ENCODE measurements at places on chromosomes 16 and 17.

DNA sequence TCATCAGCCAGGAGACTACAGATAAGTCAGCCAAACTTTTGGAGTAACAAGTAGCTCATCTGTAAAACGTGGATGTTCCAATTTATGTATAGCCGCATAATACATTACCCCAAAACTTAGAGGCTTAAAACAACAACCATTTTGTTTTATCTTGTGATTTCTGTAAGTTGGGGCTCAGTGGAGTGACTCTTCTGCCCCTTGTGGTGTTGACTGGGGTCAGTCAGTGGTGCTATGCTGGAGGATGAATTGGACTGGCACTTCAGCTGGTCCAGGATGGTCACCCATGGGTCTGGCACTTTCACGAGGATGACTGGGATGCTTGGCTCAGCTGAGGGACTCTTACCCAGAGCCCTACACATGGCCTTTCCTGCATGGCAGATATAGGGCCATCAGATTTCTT, 172.5 kb downstream of the WWOX start:
- DNase-seq, result no peak

GRCh38 chr16:85129876-85130704, 17.8 kb upstream of the CIBAR2 start:
- no peak for DNase-seq

DNA sequence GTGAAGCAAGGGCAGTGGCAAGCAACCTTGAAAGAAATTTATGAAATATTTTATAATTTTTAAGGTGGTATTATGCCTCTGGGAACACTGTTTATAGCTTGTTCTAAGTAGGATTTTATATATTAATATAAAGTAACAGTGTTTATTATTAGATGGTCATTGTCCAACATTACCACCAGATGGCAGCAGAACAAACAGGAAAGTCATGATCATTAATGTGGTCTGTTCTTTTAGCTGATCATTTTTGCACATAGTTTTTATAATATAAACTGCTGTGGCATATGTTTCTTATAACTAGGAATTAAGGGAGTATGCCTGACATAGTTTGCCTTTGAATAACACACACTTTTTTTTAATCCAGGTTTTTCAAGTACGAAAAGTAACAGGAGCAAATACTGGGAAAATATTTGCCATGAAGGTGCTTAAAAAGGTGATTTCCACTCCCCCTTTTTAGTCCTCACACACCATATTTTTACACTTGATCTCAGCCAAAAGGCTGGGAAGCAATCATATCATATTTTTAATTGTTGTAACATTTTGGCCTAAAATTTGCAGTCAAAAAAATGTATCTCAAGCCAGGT, 21.4 kb downstream of the RPS6KB1 start:
- no peak for DNase-seq

DNA sequence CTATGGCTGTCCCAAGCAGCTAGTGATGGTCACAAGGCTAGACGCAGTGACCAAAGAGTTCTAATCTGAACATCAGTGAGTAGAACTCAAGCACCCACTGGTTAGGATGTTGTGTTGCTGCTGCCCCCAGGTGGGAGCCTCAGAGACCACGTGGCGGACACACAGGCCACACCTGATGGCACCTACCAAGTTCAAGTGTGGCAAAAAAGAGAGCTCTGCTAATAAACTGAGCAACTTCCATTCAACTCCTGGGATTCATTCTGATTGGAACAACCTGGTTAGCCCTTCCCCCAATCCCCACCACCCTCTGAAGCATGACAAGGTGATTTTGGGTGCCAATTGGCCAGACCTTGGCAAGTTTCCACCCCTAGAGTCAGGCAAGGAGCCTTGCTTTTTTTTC, 3.5 kb upstream of the LCMT1 start:
- DNase-seq, result peak; percentile 38

GRCh38 chr17:50214976-50215760, 13.7 kb upstream of the COL1A1 start:
- DNase-seq, result no peak

GRCh38 chr17:57781386-57782061, 36.4 kb upstream of the CCDC182 start:
- no peak for DNase-seq

DNA sequence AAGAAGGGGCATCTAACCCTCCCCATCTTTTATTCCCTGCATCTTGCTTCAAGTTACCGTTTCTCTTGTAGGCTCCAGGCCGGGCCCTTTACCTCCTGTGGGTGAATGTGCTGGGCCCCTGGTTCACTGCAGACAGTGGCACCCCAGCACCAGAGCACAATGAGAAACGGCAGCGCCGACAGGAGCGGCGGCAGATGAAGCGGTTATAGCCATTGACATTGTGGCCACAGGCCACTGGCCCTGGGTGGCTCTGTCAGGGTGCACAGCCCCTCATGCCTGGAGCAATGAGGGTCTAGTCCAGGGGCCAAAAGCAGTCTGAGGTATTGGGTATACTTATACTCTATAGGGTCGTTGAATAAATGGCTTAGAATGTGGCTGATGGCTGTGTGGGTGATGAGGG, 2.0 kb downstream of the TMEM208 start:
- DNase-seq, result no peak

DNA sequence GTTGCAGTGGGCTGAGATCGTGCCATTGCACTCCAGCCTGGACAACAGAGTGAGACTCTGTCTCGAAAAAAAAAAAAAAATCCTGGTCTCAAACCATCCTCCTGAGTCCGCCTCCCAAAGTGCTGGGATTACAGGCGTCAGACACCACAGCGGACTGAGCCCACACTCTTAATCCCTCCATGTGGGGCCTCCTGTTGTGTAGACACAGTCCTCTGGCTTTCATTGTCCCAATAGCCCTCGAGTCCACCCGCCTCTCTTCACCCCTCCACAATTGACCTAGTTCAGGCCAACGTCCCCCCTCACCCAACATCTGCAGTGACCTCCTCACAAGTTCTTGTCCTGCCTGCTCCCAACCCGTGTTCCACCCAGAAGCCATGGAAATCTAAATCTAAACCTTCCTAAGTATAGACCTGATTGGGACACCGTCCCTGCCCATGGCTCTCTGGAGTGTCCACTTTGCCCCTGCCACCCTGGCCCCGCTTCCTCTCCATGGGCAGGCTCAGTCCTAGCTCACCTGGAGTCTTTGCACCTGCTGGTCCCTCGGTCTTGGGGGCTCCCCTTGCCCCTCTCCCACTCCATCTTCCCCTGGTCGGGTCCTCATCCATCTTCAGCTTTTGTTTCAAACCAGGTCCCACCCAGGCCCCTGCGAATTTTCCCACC, 46.7 kb downstream of the HAPSTR1 start:
- DNase-seq, result no peak

- no peak for DNase-seq
Measured at GRCh38 chr17:725746-726145, 6.7 kb upstream of the TLCD3A start.

GRCh38 chr16:29912087-29912486, 11.8 kb downstream of the ASPHD1 start:
- no peak for DNase-seq

DNA sequence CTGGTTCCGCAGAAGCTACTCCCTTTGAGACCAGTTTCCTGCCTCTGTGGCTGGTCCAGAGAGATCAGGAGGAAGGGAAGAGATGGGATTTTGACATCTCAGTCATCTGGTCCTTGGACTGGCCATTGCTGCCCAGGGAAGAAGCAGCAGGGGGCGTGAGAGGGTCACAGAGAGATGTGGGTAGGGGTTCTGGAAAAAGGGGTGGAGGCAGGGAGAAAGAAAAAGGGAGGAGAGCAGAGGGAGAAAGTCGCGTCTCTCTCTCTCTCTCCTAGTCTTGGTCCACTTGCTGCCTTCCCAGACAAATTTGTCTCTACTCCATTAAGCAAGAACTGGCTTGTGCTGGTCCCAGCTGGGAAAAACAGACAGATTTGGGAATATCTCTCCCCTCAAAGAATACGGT, 4.4 kb downstream of the SHBG start:
- DNase-seq, result no peak

GRCh38 chr17:4986403-4986802, 1.1 kb downstream of the CAMTA2 start:
- DNase-seq, result no peak

GRCh38 chr17:68353111-68353521, 61.8 kb downstream of the ARSG start:
- DNase-seq, result no peak

GRCh38 chr16:49914657-49915056, 58.7 kb upstream of the ZNF423 start:
- DNase-seq, result no peak

GRCh38 chr16:20920091-20920490, 19.5 kb downstream of the LYRM1 start:
- DNase-seq, result no peak

DNA sequence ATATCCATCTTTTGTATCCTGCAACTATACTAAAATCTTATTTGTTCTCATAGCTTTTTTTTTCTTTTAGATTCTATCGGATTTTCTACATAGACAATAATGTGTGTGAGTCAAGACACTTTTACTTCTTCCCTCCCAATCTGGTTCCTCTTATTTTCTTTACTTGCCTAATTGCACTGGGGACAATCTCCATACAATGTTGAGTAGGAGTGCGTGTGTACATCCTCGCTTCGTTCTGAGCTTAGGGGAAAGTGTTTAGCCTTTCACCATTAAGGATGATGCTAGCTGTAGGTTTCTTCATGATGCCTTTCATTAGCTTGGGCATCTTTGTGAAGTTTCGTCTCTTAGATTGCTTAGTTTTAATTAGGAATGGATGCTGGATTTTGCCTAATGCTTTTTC, 2.9 kb downstream of the SPATA32 start:
- no peak for DNase-seq

DNA sequence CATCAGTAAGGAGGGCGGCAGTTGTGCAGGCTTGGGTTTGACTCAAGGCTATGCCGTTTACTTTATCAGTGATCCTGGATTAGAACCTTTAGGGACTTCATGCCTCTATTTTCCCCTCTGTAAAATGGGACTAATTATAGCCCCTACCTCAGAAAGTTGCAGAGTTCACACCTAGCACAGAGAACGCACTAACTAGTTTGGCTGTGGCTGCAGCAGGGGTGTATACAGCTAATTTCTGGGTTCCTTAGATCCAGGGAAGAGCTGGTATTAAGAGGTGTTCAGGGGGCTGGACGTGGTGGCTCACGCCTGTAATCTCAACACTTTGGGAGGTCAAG, 267.3 kb downstream of the CPPED1 start:
- DNase-seq, result peak; percentile 8

- no peak for DNase-seq
Measured at GRCh38 chr16:87723226-87723623, 42.6 kb downstream of the KLHDC4 start.

DNA sequence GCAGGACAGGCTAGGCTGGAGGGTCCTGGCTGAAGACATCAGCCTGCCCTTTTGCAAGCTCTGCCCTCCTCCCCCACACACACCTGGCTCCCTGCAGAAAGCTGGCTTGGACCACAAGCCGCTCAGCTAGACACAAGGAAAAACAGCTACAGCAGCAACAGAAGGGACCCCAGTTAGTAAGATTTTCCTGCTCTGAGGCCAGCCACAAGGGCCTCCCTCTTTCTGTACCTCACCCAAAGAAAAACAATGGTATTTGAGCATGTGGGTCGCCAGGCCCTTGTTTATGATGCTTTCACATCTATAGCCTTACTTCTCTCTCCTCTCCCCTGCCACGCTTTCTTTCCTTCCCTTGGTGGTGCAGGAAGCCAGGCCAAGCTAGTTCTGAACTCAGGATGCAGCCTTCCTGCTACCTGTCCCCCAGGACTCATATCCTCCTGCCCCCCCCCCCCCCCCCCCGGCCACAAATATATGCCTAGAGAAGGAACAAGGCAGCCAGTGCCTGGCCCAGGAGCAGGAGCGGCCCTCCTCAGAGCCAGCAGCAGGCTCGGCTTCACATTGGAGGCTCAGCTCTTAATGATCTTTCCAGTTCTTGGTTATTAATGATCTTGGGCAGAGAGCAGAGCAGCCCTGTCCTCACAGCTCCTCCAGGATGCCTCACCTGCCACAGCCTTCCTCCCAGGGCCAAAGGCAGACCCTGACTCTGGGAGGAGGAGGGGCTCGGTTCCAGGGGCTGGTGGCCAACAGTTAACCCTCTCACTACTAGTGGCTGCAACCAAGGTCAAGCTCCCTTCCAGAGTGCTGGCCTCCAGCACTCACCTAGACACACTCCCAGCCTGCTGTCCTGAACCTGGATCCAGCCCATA, 19.5 kb downstream of the GRIN2C start:
- no peak for DNase-seq

GRCh38 chr17:65868881-65869280, 307.4 kb upstream of the AXIN2 start:
- DNase-seq, result no peak

DNA sequence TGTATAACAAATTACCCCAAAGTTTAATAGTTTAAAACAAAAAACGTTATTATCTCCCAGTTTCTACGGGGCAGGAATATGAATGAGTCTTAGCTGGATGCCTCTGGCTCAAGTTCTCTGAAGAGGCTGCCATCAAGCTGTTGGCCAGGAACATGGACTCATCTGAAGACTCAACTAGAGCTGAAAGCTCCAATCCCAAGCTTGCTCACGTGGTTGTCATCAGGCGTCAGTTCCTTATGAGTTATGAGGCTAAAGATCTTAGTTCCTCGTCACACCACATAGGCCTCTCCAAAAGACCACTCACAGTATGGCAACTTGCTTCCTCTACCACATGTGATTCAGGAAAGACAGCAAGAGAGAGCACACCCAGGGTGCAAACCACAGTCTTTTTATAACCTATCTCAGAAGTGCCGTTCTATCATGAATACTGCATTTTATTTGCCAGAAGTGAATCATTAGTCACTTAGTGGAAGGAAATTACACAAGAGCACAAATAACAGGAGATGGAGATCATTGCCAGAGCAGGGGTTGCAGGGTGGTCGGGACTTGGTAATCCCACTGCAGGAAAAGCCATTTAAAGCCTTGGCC, 48.7 kb upstream of the NLK start:
- DNase-seq, result no peak

DNA sequence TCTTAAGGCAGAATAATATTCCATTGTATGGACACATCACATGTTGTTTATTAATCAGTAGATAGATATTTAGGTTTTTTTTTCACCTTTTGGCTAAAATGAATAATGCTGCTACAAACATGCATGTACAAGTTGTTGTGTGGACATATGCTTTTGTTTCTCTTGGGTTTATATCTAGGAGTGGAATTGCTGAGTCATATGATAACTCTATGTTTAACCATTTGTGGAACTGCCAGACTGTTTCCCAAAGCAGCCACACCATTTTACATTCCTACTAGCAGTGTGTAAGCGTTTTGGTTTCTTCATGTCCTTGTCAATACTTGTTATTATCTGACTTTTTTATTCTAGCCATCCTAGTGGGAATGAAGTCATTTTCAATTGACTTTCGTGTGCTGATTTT, 21.3 kb downstream of the CYLD start:
- no peak for DNase-seq

GRCh38 chr16:58699151-58699550, 14.6 kb upstream of the SLC38A7 start:
- no peak for DNase-seq

DNA sequence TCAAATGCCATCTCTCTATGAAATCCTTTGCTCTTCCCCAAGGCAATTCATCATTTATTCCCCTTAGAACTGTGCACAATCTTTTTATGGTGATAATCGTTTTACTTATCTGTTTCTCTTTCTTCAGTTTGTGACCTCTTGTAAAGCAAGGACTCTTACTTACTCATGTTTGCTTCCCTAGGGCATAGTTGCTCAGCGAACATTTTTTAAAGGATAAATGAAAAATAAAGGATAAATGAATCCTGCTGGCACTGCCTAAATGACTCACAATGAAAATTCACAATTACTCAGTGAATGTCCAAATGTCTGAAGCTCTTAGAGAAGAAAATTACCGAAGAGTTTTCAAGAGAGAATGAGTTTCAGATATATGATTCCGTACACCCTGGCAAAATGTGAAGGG, 671.7 kb downstream of the CDH11 start:
- no peak for DNase-seq

GRCh38 chr16:5895137-5895536, 797.5 kb upstream of the EEF2KMT start:
- no peak for DNase-seq

- DNase-seq, result no peak
Measured at GRCh38 chr16:77967054-77967904, 55.1 kb upstream of the CLEC3A start.
